HuH-7.5 (cell line): ENCODE measurements at places on chromosomes 4 and X.

GRCh38 chr4:100982345-100982744 is 365.0 kb downstream of the PPP3CA start:
- no peak for DNase-seq

DNA sequence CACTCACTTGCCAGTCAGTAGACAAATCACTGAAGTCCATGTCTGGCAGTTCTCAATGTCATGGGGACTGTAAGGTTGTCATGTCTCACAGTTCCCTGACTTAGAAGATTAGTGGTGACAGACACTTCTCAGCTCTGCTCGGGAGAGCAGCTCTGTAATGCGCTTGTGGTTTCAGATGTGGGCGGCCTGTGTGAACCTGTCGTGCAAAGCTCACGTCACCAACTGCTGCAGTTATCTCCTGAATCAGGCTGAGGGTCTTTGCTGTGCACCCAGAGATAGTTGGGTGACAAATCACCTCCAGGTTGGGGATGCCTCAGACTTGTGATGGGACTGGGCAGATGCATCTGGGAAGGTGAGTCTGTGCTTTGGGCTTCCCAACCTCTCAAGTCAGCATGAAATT is at the start of gene IL9R:
TSS of gene IL9R (plus strand) at position 261 of the 400 bp plus-strand sequence. CDS start at position 325, 64 bp downstream.
- DNase-seq, result no peak

DNA sequence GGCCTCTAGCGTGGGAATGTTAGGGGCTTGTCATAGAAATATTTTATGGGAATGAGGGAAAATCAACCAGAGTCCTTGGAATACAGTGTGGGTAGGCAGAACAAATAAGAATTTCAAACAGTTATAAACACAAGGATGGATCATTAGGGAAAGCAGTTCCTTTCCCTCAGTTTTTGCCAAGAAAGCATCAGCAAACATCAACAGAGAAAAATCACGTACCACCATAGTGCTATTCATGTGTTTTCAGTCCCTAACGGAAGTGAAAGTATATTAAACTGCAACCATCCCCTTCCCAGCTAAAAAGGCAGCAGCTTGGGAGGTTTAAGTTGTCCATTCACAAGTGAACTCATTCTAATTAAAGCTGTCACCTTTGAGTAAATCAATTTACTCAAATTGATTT is 334.4 kb upstream of the PCDH18 start:
- no peak for DNase-seq

DNA sequence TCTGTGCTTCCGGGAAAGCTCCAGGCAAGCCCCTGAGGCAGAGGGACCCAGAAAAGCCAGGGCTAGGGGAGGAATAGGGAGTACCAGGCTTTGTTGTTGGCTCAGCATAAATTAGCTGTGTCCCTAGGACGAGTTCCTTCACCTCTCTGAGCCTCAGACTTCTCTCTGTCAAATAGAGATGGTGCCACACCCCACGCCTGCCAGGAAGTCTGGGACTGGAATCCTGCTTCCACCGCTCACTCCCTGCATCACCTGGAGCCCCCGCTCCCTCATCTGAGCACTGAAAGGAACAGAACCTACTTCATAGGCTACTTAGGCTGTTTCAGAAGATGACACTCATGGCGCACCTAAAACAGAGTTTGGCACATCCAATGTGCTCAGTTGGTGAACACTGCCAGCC is 8.1 kb upstream of the JAKMIP1 start:
- DNase-seq, result no peak
